ENCODE measurements at places on chromosomes 7 and 10. TPM values are rescaled to one million over a fixed set of nuclear protein-coding genes. Genes with fewer than 3 reads are reported as not detected.

DNA sequence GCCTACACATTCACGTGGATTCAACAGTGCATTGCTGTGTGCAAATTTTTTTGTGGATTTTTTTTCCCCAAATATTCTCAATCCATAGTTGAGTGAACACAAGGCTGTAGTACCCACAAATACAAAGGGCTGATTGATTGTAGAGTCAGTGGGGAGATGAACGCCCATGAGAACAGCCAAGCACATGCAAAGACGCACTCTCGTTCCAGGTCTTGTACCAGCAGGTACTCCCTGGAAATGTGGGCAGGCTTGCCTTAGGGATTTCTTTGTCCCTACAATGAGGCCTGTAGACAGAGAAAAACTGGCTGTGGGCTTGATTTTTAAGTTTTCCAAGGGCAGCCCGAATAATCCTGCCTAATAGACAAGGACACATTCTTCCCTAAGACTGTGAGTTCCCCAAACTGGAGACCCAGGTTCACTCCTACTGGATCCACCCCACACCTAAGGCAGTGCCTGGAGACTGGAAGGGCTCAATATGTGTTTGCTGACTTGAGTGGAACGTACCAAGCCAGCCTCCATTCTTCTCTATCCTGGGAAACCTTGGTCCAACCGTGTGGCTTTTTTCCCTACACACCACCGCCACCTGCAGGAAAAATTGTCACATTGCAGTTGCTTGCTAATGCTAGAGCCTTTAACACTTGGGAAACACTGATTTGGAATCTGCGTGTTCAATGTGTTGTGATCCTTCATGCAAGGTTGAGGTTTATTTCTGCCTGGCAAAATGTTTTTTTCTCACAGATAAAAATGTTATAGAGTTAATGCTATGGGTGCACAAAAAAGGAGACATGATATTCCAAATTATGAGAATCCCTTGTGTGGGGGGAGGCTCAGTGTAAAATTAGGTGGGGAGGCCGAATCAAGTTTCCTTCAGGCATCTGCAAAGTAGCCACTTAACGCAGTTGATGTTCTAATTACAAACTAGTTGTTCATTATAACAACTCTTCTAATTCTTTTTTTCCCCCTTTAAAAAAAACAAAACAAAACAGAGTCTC, 49.3 kb downstream of the PPP1R17 start:
- DNase-seq = peak; percentile 53

H2BK1 gene
- not detected for total RNA-seq

PNLIPRP1 gene
- total RNA-seq = not detected

DNA sequence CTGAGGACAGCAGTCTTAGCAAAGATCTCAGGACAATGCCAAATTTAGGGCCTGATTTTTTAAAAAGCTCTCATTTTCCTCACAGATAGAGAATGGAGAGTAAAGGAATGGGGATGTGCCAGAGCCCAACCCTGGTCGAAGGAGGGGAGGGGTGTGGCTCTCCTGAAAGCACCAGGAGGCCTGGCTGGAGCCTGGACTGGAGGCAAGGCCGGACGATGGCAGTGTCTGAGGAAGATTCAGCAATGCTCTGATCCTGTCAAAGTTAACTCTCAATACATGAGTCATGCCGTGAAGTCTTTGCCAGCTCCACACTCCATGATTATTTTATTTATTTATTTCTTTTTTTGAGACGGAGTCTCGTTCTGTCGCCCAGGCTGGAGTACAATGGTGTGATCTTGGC, 108.3 kb downstream of the UPF2 start:
- no peak for DNase-seq

RSU1 gene
- total RNA-seq = 27.3 TPM

DNA sequence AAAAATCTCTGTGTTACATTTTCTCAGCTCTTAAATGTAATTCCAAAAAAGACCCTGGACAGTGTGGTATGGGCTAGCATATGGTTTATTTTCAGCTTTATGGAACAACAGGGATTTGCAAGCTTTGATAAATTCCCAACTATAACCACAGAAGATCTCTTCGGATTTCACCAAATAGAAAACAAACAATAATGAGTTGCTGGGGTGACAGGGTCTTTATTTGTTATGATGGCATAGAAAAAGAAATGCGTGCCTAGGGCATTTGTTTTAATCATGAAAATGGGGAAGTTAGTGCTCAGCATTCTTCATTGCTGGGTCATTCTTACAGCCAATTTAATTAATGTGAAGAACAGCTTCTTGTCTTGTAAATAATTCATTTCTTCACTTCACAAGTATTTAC, 139.0 kb downstream of the LRRN3 start:
- DNase-seq = no peak

DNA sequence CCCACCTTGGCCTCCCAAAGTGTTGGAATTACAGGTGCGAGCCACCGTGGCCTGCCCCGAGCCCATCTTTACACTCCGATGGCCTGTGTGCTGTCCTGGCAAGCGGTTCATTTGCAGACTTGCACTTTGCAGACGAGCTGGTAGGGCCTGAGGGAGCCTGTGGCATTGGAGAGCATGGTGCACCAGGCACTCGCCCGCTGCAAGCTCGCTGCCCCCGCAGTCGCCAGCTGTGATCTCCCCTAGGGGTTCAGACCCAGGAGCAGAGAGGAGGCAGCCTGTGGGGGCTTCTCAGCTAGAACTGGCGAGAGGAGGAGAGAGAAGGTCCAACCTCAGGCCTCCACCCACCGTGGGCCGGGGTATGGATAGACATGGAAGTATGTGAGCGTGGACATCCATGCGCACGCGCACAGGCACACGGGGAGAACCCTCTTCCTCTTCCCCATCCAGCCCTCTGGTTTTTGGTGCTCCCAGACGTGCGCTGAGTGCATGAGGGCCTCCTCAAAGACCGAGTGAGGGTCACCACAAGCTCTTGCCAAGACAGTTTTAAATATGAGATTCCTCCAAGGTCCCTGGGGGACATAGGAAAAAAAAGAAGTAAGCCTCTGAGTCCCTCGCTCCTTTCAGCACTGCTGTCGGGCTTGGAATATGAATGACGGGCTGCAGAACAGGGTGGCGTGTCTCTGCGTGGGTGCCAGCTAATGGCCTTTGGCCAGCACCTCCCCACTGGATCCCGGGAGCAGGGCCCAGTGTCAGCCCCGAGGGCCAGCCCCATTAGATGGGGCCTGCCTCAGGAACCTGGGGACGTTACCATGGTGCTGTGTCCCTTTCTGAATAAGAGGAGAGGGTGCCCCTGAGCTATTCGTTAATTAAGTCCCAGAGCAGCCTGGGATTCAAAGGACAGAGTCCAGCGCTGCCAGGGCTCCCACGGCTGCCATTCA, 15.1 kb upstream of the TTYH3 start:
- DNase-seq = no peak

GRCh38 chr7:150610233-150610632, 22.0 kb downstream of the GIMAP6 start:
- DNase-seq = no peak

GRCh38 chr7:4282434-4283223, 399.5 kb upstream of the FOXK1 start:
- DNase-seq = no peak

DNA sequence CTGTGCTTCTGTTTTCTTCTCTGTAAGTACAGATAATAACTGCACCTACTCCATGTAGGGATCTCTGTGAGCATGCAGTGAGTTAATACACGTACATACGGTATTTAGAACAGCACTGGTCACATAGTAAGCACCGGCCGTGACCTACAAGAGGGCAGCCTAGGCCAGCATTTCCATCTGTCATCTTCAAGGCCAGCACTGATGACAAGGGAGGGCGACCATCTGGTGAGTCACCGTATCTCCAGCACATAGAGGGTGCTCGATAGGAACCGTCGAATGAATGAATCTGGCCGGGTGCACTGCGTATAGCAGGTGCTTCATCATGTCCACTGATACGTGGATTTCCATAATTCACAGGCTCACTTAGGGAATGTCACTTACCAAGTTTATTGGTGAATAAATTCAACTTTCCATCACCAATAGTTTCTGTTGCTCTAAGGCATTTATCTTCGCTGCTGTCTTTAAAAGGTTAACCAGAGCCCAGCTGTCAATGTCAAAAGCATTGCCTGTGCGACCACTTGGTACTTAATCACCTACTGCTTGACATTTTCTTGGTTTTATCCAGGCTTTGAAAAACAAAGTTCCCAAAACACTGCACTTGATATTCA, 8.3 kb downstream of the NOD1 start:
- DNase-seq = peak; percentile 11

MYH16 gene
- not detected for total RNA-seq

GRCh38 chr7:47148536-47149207, 433.2 kb downstream of the TNS3 start:
- peak; percentile 25 for DNase-seq

GRCh38 chr7:106424476-106425016, 139.8 kb upstream of the NAMPT start:
- DNase-seq = no peak

- DNase-seq = peak; percentile 9
These were observed 166.8 kb downstream of the IQUB start for GRCh38 chr7:123367484-123368122.

DNA sequence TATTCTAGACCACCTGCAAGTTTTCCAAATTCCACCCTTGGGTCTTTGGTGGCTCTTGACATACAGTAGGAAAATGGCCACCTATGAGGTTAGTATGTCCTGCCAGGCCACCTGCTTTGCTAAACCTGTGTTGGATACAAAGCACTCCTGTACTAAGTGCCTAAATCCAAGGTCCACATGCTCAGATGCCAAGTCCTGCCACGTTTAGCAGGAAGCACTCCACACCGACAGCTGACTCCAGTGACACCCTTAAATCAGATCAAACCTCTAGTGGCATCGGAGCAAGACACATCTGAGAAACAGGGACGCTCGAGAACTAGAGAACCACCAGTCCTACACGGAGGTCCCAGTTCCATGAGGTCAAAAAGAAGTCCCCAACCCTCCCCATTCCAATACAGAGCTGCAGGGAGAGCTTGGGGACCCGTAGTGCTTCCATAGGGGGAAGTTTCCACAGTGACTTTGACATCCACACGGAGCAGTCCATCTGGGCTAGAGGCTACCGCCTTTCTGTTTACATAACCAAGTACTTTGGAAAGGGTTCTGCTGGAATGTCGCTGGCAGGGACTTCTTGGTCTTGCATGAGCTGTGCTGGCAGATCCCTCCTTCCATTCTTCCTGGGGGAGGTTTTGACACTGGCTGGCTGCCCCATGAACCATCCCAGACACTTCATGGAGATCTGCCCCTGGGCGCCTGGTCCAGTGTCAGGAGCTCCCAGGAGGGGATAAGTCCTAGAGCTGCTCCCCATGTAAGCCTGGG, 290.6 kb downstream of the PRPF18 start:
- no peak for DNase-seq

DNA sequence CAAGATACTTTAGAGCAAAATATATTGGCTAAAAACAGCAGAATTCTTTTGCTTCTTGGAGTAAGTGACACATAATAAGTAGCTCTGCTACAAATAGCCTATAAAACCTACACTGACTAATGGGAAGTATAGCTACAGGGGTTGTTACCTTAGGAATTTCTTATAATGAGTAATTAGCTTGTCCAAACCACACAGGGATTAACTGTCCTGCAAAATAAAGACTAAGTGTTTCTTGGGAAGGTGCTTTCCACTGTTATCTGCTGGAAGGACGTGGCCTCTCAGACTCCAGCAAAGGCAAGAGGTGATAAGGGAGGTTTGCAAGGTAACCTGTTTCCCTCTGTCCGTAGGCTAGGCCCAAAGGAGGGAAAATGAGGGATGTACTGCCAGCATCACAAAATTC, 302.4 kb downstream of the DOCK4 start:
- DNase-seq = no peak

CPED1 gene
- total RNA-seq = 25.8 TPM

PDGFA gene
- 30.0 TPM for total RNA-seq

DNA sequence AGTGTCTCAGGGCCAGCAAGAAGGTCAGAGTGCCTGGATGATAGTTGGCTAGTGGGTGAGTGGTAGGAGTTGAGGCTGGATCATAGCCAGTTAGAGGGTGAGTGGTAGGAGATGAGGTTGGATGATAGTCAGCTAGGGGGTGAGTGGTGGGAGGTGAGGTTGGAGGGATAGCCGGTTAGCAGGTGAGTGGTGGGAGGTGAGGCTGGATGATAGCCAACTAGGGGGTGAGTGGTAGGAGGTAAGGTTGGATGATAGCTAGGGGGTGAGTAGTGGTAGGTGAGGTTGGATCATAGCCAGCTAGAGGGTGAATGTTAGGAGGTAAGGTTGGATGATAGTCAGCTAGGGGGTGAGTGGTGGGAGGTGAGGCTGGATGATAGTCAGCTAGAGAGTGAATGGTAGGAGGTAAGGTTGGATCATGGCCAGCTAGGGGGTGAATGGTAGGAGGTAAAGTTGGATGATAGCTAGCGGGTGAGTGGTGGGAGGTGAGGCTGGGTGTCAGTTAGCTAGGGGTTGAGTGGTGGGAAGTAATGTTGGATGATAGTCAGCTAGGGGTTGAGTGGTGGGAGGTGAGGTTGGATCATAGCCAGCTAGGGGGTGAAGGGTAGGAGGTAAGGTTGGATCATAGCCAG, 226.6 kb downstream of the SDK1 start:
- DNase-seq = no peak

DNAJC30 gene
- 3.4 TPM for total RNA-seq

AKR1C8 gene
- 1.5 TPM for total RNA-seq

- DNase-seq = peak; percentile 66
These were observed 2.8 kb downstream of the ZNF248 start for GRCh38 chr10:37854626-37855025.

DNA sequence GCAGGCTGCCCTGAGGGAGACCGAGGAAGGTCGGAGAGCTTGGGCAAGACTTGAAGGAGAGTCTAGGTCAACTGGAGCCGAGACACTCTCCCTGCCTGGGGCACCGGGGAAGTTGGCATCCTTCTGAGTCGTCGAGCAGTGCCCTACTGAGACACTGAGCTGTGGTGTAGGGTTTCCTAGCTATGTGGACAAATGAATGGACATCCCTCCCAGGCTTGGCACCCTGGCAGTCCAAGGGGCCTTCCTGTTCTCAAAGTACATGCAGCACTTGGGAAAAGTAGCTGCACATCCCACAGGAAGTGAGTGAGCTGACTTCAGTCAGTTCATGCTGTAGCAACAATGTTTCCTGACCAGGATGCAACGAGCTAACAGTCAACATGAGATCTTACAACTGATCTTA, 57.2 kb upstream of the INPP5A start:
- no peak for DNase-seq

GIMAP1 gene
- total RNA-seq = 1.3 TPM

GRCh38 chr7:99631295-99632109, 14.8 kb downstream of the ZSCAN25 start:
- DNase-seq = no peak

CH25H gene
- total RNA-seq = 4.1 TPM

FAM25A gene
- 16.3 TPM for total RNA-seq

DNA sequence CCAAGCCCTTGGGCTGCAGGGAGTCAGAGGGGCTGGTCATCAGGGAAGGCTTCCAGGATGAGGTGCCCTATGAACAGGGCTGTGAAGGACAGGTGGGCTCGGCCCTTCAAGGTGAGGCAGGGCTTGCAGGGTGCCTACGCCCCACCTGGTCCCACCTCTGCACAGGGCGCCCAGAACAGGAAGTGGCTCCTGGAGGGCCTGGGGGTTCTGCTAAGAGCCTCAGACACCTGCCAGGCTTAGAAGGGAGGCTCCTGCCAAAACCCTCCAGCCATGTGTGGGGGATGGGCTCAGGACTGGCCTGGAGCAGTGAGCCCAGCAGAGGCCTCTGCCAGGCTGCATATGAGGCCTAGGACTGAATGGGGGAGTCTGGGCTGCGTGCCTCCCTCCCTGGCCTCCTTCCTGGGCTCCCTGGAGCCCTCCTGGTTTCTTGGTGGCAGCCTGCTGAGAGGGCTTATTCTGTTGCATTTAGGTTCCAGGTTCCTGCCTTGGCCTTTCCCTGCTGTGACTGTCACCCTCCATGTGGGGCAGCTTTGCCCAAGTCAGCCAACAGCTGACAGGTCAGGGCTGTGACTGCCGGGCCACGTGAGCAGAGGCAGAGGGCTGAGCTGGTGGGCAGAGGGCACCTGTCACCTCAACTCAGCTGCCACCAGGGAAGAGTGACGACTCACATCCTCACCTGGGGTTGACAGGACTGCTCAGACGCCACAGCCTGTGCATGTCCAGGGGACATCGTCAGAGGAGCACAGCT, 45.2 kb upstream of the MSMB start:
- no peak for DNase-seq

Measured in skin of body (tissue), 3 donors.